ENCODE measurements at places on chromosomes 12 and 14.

- DNase-seq: no peak
Observed at GRCh38 chr12:27974735-27975221, 2.2 kb upstream of the PTHLH start.

GRCh38 chr14:92680781-92681650 lies 67.4 kb downstream of the LGMN start:
- DNase-seq: peak; percentile 79

- no peak for DNase-seq
Observed at GRCh38 chr12:9066183-9066623, 49.5 kb downstream of the A2M start.

GRCh38 chr12:21607701-21608100 lies 3.1 kb upstream of the GYS2 start:
- DNase-seq: no peak

DNA sequence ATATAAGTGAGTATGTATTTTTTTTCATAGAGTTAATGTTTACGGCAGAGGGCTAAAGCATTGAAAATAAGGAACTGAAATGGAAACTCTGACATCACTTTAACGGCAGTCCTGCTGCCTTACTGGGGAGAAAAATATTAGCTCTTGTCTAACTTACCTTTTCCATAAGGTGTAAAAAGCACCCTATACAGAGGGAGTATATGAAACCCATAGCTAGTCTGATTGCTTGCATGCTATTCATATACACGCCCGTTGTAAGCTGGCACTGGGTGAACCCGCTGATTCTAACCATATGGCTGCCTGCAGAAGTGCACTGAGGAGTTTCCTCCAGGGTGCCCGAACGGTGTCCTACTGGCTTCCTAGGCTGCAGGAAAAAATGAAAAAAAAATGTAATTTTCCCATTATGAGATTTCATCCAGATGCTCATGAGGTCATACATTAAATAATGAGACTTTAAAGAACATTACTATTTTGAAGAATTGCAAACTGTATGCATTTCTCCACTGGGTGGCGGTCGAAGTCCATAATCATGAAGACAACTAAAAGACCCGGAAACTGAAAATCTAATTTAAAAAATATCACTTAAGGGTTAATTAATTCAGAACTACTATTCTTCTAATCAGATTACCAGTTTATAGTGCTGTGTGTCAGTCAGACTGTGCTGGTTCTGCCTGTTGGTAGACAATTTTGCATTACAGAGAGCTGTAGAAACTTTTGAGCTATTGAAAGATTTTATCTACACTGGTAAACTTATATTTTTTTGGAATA lies 144.7 kb downstream of the ALX1 start:
- DNase-seq: peak; percentile 41

DNA sequence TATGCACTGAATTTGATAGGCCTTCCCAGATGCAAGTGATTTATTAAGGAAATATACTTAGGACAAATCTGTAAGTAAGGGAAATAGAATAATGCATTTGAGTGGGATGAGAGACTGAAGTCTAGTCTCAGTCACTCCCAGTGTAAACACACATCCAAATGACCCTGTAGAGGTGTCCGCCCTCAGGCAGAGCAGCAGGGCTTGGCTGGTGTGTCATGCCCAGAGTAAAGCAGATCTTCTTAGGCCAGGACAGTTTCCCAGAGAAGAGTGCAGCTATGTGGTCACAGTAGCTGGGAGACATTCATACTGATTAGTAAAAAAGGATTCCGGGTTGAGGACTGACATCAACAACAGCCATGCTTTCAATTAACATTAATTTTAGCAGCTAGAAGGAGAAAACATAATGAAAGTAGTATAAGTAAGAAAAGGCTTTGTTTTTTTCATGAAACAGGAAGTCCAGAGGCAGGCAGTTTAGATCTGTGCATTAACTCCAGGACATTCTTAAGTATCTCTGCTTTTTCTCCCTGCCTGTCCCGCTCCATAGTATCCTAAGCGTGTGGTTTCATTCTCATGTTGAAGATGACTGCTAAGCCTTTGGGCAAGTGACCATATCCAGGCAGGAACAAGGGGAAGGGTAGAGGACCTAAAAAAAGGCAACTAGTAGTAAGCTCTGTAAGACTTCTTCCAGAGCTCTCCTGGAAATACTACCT lies 35.7 kb downstream of the CNTN1 start:
- no peak for DNase-seq
